CD4-positive, alpha-beta T cell treated with Interleukin-4 for 1 hour (primary cell): ENCODE measurements at places on chromosomes 3 and 15.
A peak's percentile ranks its signal among the peaks of the same experiment; 100 is the strongest.

GRCh38 chr15:45434078-45434567 is 55.8 kb upstream of the GATM start:
- no peak for DNase-seq

GRCh38 chr3:128846486-128846891 is 32.9 kb upstream of the ACAD9 start:
- DNase-seq = no peak

DNA sequence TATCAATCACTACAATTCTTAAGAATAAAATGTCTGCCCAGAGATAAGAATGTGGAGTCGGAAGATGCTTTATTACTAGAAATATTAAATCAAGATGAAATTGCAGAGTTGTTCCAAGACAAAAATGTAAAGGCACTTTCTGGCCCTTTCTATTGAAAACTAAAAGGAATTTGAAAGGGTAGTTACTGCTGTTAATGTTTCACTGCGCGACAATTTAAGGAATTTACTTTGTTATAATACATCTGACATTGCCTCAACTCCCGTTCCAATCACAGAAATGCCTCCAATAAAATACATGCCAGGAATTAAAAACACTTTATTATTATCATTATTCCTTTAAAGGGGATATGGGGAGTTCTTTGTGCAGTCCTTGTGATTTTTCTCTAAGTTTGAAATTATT is 26.4 kb downstream of the RSL24D1 start:
- DNase-seq = no peak

- no peak for DNase-seq
These were observed 58.0 kb upstream of the CRTC3 start for GRCh38 chr15:90471769-90472168.

DNA sequence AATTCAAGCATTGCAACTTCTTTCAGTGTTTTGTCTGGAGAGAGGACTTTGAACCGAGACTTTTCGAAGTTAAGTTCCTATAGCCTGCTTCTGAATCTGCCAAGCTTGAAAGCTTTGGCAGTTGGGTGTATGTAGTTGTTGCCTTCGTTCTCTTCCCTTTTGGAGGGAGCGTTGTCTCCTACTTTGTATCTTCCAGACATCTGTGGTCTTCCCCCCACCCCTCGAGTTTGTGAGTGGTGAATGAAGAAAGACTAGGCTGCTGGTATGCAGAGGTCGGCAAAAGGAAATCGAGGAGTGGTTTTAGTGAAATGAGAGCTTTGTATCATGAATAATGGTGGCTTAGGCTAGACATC is 1.3 kb downstream of the CTNNB1 start:
- DNase-seq = peak; percentile 36

- no peak for DNase-seq
These were observed 43.2 kb downstream of the SLC6A20 start for GRCh38 chr3:45753095-45753494.

DNA sequence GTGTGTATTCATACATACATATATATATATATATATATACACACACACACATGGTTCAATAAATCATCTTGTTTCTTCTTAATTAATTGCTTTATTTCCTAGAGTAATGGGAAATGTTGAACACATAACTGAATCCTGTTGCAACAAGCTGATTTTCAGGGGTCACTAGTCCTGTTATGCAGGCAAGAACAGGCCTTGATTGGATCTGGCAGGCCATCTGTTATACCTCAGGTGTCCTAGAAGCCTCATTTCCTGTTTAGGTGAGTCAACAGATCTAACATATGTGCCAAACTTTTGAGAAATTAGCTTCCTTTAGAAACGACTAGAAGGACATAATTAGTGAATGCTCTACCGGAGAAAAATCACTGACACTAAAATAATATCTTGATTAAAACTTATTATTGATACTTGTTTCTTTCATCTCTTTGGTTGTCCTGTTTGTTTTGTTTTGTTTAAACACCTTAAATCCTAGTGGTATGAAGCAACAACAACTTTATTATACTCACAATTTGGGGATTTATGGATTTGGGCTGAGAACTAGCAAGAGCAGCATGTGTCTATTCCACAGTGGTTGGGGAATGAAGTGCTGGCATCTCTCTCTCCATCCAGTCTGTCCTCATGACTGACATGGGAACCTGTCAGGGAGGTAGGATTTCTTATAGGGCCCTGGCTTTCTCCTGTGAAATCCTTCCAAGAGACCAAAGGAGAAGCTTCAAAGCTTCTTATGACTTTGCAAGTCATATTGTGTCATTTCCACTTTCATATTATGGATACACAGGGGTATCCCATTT is 552.6 kb downstream of the NSUN3 start:
- no peak for DNase-seq

- no peak for DNase-seq
These were observed 33.8 kb upstream of the GYG1 start for GRCh38 chr3:148957586-148957985.

GRCh38 chr15:39213385-39213840 is 367.5 kb upstream of the THBS1 start:
- DNase-seq = no peak

GRCh38 chr3:66629982-66630368 is 129.2 kb upstream of the LRIG1 start:
- no peak for DNase-seq

- no peak for DNase-seq
These were observed 726.0 kb upstream of the CFAP20DC start for GRCh38 chr3:59775761-59776325.

DNA sequence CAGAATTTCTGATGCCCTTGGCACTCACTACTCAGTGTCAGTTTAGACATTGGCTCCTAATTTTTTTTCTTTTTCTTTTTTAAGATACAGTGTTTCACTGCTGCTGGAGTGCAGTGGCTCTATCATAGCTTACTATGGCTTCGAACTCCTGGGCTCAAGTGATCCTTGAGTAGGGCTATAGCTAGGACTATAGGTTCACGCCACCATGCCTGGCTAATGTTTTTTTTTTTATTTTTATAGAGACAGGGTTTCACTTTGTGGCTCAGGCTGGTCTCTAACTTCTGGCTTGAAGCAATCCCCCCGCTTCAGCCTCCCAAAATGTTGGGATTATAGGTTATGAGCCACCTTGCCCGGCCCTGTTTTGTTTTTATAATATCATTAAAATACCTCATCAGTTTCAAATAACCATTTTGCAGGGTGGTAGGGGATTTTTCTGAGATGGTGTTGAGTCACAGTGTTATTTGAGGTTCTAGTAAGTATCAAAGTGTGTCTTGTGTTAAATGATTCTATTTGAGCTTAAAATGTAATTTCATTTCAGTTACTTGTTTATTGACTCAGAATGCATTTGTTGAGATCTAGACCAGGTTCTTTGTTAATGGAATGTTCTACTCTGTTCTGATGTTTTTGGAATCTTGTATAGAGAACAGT is 7.0 kb downstream of the FNDC3B start:
- no peak for DNase-seq

GRCh38 chr3:169334991-169335390 is 328.5 kb downstream of the MECOM start:
- DNase-seq = no peak
